ENCODE measurements at places on chromosomes 5 and 9.
A peak's percentile ranks its signal among the peaks of the same experiment; 100 is the strongest.

GRCh38 chr9:117407436-117408022 is 7.3 kb downstream of the ASTN2 start:
- DNase-seq, result no peak

DNA sequence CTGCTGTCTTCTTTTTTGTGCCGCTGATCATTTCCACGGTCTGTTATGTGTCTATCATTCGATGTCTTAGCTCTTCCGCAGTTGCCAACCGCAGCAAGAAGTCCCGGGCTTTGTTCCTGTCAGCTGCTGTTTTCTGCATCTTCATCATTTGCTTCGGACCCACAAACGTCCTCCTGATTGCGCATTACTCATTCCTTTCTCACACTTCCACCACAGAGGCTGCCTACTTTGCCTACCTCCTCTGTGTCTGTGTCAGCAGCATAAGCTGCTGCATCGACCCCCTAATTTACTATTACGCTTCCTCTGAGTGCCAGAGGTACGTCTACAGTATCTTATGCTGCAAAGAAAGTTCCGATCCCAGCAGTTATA is 17.1 kb downstream of the F2R start:
- DNase-seq, result no peak

GRCh38 chr5:171989276-171989675 is 17.2 kb downstream of the FBXW11 start:
- DNase-seq, result no peak

DNA sequence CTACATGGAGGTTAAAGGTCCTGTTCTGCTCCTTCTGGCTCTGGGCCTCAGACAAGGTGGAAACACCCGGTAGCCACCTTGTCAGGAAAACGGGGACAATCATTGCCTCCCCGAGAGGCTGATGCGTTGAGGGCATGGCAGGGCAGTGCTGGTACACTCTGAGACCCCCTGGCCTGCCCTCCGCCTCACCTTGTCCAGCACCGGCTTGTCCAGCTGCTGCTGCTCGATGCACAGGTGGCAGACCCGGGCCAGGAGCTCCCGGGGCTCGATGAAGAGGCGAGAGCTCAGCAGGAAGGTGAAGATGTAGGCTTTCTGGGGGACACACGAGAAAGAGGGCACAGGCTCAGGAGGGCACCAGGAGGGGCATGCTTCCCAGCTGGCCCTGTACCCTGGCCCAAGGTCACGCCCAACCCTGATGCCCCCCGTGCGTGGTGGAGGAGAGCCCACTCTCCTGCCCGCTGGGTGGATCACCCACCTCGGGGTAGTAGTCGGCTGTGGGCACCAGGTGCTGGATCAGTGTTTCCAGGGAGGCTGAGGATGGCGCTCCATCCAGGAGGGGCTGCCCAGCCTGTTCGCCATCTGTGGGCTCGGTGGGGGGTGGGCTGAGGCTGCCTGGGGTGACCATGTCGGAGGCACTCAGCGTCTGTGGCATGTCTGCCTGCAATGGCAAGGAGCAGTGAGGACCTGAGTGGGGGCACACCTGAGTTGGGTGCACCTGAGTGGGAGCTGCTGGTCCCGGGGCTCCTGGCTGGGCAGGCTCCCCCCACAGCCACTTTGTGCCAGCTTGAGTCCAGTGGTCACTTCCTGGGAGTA is 66.0 kb upstream of the RNF130 start:
- no peak for DNase-seq

GRCh38 chr5:110536120-110537115 is 190.1 kb downstream of the TMEM232 start:
- DNase-seq, result no peak

DNA sequence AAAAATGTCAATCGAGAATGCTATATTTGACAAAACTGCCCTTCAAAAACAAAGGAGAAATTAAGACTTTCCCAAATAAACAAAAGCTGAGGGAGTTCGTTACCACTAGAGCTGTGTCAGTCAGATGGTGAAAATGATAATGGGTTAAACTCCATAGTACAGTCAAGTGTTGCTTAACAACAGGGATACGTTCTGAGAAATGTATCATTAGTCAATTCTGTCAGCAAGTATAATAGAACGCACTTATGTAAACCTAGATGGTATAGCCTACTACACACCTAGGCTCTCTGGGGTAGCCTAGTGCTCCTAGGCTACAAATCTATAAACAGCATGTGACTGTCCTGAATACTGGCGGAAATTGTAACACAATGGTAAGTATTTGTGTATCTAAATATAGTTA is 138.7 kb downstream of the DRD1 start:
- no peak for DNase-seq

GRCh38 chr5:153799466-153799865 is 239.2 kb downstream of the FAM114A2 start:
- no peak for DNase-seq

GRCh38 chr5:173795601-173796000 is 92.5 kb upstream of the CPEB4 start:
- DNase-seq, result no peak

DNA sequence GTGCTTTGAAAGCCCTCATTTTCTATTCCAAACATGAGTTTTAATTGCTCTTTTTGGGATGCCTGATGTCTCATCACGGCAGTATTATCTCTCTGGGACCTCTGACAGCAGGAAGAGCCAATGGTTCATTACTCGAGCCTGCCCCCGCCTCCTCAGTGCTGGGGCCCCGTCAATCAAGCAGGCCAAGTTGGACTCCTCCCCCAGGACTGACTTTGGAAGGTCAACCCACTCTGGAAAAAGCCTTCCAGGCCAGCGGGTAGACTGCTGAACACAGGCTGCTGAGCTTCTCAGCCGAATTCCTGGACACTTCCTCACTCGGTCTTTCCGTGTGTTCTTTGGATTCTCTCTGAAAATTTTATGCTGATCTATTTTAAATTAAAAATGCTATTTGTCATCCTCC is 9.5 kb upstream of the BARHL1 start:
- DNase-seq, result no peak

DNA sequence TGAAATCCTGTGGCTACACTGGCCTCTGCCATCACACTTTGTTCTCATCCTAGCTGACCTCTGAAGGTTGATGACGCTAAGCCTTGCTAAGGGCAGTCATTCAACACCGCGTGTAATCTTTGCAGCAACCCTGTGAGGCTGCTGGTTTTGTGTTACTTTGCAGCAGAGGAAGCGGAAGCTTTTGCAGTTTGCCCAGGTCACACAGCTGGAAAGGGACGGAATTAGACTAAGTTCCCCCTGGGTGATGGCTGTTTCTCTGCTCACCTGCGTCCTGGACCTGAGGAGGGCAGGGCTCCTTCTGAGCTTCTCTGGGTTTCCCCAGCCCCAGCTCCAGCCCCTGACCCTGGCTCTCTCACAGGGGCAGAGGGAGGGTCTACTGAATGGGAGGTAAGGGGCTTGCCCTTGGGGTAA is 7.3 kb upstream of the SLC25A51 start:
- no peak for DNase-seq

DNA sequence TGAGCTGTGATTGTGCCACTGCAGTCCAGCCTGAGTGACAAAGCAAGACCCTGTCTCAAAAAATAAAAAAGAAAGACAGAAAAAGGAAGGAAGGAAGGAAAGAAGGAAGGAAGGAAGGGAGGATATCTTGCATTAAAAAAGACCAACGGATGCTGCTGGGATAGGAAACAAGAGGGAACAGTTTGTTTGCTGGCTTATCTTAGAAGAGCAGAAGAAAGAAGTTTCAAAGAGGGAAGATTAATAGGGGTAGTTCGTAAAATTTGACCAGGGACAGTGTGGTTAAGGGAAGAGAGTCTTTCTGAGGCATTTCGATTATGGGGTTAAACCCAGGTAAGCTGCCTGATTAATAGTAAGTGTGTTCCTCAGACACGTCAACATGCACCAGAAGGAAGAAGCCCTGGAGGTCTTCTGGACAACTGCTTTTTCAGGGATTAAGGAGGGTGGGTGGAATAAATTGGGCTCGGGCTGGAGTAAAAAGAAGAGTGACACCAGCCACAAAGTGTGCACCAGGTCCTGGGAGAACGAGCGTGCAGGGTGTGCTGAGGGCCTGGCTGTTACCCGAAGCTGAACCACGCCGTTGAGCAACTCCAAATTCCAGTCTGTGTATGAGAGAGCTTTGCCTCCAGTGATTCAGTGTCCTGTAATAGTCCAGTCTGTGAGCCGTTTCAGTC is 24.8 kb downstream of the FYB1 start:
- DNase-seq, result no peak

GRCh38 chr5:152124409-152125041 is 199.9 kb upstream of the GLRA1 start:
- DNase-seq, result no peak

DNA sequence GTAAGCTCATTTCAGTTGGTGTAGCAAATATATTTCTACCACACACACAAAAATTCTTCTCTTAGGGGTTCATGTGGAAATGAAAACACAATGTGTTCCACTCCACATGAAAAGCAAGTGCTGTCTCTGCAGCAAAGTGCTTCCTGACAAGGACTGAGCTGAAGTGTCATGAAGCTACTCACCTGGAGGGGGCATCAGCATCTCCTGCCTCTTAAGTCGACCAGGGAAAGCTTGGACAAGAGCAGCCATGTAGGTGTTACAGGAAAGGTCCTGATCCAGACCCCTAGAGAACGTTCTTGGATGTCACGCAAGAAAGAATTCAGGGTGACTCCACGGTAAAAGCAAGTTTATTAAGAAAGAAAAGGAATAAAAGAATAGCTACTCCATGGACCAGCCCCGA is 62.8 kb downstream of the SV2C start:
- no peak for DNase-seq

DNA sequence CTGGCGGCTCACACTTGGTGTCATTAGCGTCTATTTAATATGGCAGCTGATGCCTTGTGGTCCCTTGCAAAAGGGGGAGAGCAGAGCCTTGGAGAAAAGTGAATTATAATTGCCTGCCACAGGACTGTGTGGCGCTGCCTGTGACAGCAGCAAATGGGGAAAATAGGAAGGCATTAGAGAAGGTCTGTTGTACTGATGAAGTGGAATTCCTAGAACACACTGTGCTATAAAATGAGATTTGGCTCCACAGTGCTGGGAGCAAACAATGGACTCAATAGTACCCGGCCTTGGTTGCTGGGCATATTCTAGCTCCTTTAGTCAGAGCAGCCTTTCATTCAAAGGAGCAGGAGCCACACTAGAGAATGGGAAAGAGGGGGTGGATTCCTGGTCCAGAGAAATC is 21.3 kb downstream of the SEMA6A start:
- no peak for DNase-seq

DNA sequence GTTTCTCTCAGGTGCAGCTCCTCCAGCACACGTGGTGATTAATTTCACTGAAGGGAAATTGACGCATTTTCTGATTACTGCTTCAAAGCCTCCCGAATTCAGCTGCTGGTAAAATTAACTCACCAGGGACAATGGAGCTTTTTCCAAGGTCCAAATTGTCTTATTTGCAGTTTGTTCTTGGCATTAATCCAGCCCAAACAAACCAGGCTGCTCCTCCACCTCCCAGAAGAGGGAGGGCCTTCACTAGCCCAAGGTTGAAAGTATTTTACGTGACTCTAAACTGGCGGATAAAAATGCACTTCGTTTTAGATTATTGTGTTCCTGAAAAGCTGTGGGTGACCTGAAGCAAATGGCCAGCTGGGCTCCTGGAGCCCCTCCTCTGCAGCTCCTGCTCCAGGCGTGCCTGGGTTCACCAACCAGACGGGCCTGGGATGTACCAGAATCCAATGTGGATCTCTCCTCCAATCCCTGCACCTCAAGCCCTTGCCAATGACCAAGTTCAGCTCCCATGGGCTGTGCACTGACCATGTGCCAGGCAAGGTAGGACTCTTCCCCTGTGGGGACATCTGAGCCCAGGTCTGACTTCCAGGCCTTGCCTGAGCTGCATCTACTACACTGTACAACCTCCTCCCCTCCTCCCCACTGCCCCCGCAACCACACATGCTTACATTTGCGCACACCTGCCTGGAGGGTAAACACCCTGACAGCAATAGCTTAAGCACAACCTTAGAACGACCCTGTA is 193.4 kb downstream of the CDK5RAP2 start:
- DNase-seq, result no peak

DNA sequence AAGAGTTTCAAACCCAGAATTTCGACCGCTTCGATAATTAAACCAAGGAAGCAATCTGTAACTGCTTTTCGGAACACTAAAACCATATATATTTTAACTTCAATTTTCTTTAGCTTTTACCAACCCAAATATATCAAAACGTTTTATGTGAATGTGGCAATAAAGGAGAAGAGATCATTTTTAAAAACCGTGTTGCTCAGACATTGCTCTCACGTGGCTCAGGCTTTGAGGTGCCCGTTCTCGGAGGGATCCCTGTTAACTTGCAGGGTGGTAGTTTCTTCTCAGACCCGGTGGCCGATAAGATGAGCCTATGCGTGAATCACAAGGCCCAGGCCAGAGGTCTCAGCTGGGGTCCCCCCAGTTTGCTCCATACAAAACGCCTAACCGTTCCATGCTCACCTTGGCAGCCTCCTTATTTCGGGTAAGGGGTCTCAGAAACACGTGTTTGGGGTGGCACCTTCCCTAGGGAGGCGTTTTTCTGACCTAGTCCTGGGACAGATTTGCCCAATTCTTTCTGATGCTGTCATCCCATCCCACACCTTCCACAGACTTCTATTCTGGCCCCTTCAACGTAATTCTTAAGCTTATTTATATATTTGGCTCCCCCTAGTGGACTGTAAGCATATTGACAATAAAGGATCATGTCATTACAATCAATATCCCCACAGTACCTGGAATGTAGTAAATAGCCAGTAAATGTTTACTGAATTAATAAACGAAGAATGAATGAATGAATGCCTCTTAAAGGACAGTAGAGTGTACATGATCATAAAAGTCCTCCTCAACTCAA is 48.1 kb downstream of the THBS4 start:
- peak; percentile 2 for DNase-seq

GRCh38 chr5:115686051-115686737 is 60.4 kb upstream of the TMED7 start:
- DNase-seq, result no peak

- no peak for DNase-seq
Observed at GRCh38 chr5:141672841-141673813, 8.9 kb downstream of the ARAP3 start.

GRCh38 chr9:71285191-71285656 is 163.8 kb upstream of the TRPM3 start:
- no peak for DNase-seq

DNA sequence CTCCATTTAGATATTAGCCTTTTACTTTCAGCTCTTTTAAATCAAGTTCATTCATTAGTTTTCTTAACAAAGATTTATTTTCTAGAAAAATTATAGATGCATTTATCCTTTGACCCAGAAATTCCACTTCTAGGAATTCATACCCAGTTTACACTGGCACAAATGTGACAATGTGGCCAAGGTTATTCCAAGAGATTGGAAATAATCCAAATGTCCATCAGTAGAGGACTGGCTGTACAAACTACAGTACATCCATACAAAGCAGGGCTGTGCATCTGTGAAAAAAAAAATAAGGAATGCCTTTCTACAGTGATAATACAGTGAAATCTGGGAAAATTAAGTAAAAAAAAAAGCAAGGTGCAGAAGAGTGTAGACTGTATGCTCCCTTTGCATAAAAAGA is 149.2 kb downstream of the GABBR2 start:
- DNase-seq, result no peak

- no peak for DNase-seq
Observed at GRCh38 chr5:68891718-68892117, 202.1 kb upstream of the SLC30A5 start.

All from stimulated activated CD8-positive, alpha-beta memory T cell treated with anti-CD3 and anti-CD28 coated beads, Interleukin-7, amount 100 ng/mL, for 4 hours (primary cell).